Activated CD8-positive, alpha-beta memory T cell treated with anti-CD3 and anti-CD28 coated beads for 4 hours (primary cell): ENCODE measurements at places on chromosomes 7 and 10.

GRCh38 chr10:68957654-68958053, 1.7 kb downstream of the DDX21 start:
- DNase-seq = no peak

- DNase-seq = no peak
These were observed 203.9 kb upstream of the PCLO start for GRCh38 chr7:83366629-83367028.

- no peak for DNase-seq
These were observed 36.9 kb downstream of the TAF3 start for GRCh38 chr10:7855205-7855604.

GRCh38 chr7:78702770-78703169, 750.7 kb downstream of the MAGI2 start:
- no peak for DNase-seq

DNA sequence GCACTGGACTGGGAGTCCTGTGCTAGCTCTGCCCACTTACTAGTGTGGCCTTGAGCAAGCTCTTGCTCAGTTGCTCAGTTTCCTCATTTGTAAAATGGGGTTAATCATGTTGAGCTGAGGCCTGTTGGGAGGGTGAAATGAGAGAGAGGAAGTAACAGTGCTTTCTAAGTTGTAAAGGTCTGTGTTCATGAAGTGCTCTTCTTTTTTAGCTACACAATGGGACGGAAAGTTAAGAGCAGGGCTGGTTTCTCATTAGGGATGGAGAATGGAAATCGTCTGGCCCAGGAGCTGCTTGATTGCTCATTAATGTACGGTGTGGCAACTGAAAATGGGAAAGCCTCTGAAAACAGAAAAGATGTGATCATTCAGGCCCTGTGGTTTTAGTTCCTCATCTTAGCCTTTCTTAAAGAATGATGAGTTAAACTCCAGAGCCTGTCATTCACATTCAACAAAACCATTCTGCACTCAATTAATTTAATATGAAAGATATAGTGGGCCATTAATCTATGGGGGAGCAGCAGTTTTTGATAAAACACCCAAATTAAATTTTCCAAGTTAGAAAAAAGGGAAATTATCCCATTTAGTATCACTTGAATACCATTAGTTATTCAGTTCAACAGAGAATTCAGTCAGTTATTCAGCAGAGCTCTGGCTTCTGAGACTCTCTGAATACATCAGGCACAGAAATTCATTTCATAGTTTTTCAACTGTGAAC, 60.5 kb downstream of the SH2D4B start:
- no peak for DNase-seq

DNA sequence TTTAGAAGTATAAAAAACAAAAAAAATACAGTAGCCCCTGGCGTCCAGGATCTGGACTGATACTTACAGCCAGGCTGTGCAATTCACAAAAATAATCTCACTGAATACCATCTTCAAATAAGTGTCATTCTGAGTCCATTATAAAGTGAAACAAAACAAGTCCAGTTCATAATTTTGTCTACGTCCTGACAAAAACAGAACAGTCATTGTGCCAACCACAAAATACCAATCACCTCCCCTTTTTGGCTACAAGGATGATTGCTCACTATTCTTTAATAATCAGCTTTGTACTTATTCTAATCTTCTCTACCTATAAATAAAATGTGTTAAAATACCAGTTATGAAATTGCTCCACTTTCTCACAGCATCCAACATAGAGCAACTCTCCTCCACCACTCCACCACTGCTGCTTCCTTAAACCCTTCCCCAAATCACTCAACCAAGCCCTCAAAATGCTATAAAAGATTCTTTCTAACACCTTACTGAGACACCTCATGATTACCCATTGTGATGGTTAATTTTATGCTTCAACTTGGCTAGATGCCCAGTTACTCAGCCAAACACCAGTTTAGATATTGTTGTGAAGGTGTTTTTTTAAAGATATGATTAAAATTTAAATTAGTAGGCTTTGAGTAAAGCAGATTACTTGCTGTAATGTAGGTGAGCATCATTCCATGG, 479.8 kb upstream of the SEMA3A start:
- DNase-seq = no peak

GRCh38 chr10:14160299-14160698, 170.4 kb downstream of the FRMD4A start:
- DNase-seq = no peak
